NB4 (cell line): ENCODE measurements at places on chromosomes 12 and 14.

DNA sequence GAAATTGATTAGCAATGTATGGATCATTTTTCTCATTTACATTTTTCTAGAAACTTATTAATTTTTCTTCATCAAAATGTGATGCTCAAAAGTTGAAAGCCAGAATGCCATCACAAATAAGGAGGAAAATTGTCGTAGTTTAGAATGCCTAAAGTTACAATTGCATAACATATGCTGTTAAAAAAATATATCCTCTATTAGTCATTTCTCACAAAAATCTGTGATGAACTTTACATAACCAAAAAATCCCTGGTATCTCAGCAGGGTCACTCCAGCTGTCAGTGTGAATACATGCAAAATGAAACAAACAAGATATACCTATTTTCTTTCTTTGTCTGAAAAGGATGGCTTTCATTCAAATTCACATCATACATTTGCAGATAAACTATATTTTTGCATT is 358.9 kb downstream of the PAWR start:
- no peak for DNase-seq

- no peak for DNase-seq
Observed at GRCh38 chr12:24396224-24396623, 446.8 kb upstream of the SOX5 start.

DNA sequence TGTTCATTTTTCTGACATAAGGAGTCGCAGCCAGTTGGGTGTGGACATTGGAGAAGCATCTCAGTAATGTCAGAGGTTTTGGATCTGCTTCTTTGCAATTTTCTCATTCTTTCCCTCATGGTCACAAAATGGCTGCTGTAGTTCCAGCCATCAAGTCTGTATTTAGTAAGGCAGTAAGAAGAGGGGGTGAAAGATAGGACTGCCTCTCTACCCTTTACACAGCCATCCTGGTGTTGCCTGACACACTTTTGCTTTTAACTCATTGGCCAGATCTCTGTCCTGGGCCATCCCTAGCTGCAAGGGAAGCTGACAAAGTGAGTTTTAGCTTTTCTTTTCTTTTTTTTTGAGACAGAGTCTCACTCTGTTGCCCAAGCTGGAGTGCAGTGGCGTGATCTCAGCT is 66.2 kb downstream of the EID3 start:
- no peak for DNase-seq

- DNase-seq = no peak
Observed at GRCh38 chr12:95390932-95391331, 83.0 kb upstream of the METAP2 start.

- DNase-seq = no peak
Observed at GRCh38 chr12:40168868-40169267, 55.9 kb upstream of the LRRK2 start.

- no peak for DNase-seq
Observed at GRCh38 chr12:64700532-64700931, 58.7 kb downstream of the GNS start.

DNA sequence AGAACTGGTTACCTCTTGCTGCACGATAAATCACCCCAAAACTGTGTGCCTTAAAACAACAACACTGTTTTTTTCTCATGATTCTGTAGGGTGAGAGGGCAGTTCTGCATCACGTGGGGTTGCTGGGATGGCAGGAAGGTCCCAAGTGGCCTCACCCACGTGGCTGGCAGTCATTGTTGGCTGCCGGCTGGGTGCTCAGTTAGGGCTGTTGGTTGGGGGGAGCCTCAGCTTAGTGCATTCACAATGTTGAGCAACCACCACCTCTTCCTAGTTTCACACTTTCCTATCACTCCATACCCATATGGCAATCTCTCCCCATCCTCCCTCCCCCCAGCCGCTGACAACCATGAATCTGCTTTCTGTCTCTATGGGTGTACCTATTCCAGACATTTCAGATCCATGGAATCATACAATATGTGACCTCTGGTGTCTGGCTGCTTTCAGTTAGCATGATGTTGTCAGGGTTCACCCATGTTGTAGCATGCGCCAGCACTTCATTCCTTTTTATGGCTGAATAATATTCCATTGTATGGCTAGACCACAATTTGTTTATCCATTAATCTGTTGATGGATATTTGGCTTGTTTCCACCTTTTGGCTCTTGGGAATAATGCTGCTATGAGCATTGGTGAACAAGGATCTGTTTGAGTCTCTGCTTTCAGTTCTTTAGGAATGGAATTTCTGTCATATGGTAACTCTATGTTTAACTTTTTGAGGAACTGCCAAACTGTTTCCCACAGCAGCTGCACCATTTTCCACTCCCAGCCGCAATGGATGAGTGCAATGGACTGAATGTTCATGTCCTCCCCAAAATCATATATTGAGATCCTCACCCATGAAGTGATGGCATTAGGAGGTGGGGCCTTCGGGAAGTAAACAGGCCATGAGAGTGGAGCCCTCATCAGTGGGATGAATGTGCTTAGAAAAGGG is 11.2 kb upstream of the POP5 start:
- peak; percentile 79 for DNase-seq

- DNase-seq = no peak
Observed at GRCh38 chr12:103100257-103100831, 142.9 kb downstream of the ASCL1 start.

- DNase-seq = no peak
Observed at GRCh38 chr12:64889434-64890216, 65.2 kb downstream of the TBC1D30 start.

DNA sequence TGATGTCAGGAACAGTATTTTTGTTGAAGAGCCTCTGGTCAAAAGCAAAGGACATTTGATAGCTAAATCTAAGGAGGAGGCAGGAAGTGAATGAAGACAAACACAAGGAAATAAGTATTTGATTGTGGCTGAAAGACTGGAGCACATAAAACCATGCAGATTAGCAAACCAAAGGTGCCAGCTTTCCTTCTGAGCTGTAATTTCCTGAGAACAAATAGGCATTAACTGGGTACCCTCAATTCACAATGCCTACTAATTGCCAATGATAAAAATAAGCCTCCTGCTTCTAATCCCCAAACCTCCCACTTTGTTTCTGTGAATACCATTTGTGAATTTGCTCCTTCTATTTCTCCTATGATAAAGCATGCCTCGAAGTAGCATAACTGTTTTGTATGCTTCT is 1279.6 kb upstream of the USP15 start:
- DNase-seq = no peak

DNA sequence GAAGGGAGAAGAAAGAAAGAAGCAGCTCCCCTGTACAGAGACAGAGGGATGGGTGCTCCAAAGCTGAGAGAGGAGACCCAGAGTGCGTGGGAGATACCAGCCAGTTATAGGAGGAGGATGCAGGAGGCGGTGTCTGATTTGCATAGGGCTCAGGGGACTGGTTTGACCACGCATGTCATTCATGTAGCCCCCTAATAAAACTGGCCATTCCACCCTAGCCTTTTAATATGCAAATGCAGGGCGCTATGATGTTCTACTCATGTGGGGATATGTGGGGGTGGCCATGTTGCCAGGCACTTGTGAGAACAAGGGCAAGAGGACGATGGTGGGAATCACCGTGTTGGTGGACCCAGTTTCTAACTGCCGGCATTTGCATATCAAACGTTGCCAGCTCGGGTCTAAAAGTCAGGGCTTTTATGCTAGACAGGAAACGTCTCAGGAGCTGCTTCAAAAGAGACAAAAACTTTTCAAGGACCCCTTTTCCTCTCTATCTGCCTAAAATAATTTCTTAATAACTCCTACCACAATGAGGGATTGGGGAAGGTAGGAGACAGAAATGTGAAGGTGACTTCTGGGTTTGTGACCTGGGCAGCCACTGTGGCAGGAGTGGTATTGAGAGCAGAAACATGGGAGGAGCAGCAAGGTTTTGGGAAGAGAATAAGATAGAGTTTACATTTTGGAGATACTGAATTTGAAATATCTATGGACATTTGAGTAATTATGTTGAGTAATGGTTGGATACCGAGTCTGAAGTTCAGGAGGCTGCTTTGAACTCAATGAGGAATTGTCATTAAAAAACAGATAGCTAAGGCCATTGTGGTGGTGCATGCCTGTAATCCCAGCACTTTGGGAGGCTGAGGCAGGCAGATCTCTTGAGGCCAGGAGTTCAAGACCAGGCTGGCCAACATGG is 2.2 kb upstream of the ATXN3 start:
- DNase-seq = peak; percentile 18

DNA sequence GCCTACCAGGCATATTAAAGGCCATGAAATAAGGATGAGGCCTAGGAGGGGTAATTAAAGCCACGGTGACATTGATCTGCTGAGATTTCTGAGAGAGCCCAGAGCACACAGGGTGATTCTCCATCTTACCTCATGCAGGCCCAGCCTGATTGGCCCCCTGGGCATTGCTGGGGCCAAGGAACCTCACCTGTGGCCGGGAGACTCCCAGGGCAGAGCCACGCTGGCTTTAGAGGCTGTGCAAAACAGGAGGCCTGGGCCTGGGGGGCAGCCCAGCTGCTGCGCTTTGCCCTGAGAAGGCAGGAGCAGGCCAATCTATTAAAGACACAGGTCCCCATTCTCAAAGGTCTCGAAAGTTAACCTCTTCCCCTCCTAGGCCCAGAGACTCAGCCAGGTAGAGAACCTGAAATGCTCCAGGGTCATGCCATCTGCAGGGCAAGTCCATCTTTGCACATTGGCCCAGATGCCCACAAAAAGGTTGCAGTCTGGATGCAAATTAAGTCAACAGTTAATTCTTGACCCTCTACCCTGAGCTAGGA is 1099.7 kb downstream of the BCL11B start:
- DNase-seq = no peak

DNA sequence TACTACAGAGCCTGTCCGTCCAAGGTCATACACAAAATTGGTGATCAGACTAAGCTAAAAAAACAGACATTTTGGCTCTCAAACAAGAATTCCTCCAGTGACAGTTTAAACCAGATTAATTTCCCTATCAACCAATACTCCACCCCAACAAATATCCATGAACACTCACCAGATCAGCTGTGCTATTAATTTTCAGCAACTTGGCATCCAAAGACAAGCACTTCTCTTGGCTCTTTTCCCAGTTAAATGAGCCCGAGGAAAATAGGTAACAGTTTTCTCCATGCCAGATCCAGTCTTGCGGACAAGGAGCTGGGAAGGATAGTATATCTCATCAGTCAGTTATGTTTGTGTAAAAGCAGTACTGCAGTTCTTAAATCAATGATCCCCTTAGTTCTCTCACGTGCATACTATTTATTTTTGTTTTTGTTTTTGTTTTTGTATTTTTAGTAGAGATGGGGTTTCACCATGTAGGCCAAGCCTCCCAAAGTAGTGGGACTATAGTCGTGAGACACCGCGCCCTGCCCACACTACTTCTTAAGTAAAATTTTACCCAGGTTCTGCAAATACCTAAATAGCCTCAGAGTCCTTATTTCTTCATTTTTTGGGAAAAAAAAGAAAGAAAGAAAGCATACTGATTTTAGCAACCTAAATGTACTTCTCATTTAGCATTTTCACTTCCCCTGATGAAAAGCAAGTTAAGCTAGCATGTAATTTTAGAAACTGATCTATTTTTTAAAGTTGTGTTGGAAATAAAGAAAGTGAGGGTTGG is 11.1 kb downstream of the OLR1 start:
- DNase-seq = no peak

- peak; percentile 91 for DNase-seq
Observed at GRCh38 chr12:75722714-75723200, 211.3 kb upstream of the KRR1 start.

- DNase-seq = no peak
Observed at GRCh38 chr14:51823706-51824105, 36.7 kb upstream of the GNG2 start.
